ENCODE measurements at places on chromosomes 2 and 18.

GRCh38 chr2:219327719-219328118 is 4.8 kb downstream of the RESP18 start:
- no peak for DNase-seq

GRCh38 chr2:54977149-54977548 is 73.1 kb downstream of the RTN4 start:
- no peak for DNase-seq

GRCh38 chr2:63792530-63792929 is 49.2 kb upstream of the UGP2 start:
- DNase-seq: no peak

DNA sequence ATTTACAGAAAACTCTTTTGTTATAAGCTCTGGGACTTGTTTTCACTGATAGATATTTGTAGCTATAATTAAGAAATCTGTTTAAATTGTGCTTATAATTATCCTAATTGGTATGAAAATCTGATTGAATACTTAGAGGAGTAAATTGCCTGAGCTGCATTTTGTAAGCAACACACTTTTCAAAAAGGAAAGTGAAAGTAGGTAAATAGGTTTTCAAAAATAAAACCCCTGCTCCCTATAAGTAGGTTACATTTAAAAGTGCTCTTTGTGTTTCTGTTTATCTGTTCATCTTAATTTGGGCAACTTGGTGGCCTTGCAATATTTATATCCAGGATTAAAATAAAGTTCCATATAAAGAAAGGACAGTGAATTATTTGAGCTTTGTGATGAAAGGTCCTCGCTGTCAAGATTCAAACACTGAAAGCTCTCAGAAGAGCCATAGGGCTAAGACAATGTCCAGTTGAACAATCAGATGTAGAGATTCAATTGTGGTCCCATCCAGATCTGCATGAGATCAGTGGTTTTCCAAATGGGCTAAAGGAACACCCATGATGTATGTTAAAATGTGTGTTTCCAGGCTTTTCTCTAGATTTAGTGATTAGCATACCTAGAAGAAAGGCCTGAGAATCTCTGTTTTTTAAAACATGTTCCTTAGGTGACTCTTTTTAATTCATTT is 371.6 kb downstream of the RPRM start:
- DNase-seq: no peak

DNA sequence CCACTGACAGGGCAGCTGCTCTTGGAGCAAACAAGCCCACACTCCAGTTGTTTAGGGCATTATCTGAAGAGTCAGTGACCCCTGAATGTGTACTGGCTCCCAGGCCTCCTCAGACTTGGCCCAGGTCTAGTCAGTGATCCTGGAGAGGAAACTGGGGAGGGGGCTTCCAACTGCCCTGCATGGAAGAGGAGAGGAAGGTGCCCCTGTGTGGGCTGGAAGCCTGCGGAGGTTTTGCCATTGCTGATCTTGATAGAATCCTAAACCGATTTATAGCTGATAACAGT is 197.4 kb downstream of the MGAT5 start:
- no peak for DNase-seq

DNA sequence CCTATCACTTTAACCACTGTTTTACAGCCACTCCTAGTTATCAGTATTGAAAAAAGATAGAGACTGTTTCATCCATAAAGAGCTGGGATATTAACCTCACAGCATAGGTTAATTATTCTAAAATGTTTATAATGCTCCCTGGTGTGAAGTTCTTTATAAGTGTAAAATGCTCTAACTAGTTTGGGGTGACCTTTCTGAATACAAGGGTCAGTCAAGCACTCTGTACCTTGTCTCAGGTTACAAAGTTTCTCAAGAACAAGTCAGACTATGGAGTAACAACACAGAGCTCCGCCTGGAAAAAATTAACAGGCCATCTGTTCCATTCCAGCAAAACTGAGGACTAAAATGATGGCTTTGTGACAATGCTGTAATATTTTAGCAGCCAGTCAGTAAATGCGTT is 107.4 kb downstream of the NOL4 start:
- peak; percentile 44 for DNase-seq

DNA sequence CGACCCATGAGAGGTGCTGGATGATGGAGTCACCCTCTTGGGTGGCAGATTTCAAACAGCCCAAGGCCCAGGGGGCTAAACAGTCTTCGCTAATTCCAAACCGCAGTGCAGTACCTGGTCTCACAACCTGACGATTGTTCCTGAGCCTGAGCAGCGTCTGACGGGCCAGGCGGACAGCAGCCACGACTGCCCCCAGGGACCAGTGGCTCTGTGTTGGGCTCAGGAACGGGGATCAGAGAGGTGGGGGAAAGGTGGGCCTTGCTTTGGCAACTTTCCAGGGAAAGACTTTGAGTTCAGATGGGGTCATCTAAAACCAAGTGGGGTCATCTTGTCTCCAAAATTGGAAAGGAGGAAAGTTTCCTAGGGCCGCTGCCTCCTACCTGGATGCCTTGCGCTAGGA is 492 bp downstream of the COLEC11 start:
- DNase-seq: no peak

DNA sequence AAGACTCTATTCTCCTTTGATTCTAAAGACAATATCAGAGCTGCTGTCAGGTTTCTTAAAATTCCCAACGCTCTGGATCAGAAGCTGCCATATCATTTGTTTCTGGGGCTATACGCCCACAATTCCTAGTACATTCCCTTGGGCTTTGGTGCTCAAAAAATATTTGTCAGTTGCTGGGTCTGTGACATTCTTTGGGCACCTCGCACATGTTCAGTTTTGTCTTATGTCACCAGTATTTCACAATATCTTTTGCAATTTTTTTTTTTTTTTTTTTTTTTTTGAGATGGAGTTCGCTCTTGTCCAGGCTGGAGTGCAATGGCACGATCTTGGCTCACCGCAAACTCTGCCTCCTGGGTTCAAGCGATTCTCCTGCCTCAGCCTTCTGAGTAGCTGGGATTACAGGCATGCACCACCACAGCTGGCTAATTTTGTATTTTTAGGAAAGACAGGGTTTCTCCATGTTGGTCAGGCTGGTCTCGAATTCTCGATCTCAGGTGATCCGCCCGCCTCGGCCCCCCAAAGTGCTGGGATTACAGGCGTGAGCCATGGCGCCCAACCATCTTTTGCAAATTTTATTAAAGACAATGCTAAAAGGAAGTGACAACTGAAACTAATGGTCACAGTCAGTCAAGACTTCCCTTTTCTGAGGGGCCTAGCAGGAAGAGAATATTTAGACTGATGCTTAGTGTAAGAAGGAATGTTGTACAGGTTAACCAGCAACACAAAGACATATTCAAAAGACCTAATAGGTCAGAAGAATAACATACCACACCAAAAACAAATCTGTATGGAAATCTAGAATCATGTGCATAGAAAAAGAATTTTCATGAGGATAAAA is 6.8 kb downstream of the ZNF397 start:
- DNase-seq: no peak

DNA sequence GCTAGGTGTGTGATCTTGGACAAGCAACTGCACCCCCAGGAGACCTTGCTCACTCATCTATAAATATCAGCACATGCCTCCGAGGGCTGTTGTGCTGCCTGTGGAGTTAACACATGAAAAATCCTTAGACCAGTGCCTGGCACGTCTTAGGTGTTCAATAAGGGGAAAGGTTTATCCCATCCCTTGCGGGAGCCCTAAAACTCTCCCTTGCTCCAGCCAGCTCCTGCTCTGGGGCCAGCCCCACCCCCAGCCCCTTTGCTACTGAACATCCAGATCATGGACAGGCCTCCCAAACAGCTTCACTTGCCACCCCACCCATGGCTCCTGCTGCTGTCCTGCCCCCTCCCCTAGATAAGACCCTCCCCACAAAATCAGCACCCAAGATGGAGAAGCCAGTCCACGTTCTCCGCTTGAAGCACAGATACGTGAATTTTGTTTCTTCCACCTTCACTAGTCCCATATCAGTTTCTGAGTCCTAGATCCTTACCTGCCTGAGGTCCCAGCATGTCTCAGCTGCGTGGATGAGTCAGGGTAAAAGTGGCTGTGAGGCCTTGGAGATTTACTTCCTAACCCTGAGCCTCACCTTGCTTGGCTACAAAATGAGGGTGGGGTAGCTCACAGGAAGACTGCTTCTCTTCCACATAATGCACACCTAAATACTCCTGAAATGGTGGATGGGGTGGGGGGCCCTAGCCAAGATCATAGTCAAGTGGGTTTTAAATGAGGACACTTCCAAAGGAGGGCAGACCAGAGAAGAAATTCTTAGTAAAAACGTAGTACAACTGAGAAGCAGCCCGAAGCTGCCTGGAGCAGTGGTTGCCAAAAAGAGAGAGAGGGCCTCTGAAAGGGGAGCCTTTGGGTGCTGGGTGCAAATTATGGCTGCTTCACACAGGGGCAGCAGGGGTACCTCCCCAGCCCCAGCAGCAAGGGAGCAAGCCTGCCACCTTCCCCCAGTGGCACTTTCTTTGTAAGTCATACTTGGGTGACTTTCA is 40.4 kb downstream of the C1QL2 start:
- DNase-seq: no peak

DNA sequence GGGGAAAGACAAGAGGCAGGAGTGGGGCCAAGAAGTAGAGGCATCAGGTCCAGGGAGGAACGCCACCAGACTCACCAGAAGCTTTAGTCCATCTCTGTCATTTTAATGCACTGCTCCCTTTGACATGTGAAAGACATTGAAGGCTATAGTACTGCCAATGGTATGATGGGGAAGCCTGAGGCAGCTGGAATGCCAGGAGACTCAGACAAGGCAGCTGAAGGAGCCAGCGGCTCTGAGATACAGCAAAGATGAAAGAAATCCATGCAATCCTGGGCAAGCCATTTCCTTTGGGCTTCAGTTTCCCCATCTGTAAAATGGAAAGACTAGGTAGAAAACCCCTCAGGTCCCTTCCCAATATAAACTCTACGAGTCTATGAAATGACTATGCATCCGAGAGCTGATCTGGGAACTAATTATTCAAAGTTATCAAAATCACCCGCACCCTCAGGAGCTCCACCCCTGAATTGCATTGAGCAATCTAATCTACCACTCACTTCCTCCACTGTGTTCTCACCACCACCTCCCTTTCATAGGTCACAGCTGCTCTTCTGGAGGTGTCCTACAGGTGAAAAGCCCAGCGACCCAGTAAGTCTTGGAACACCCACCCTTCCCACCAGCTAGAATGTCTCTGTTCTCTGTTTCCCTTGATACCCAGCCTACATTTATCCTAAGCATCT is 3.1 kb downstream of the CXCR2 start:
- DNase-seq: no peak

- no peak for DNase-seq
Measured at GRCh38 chr2:119751706-119752105, 8.0 kb upstream of the PTPN4 start.

DNA sequence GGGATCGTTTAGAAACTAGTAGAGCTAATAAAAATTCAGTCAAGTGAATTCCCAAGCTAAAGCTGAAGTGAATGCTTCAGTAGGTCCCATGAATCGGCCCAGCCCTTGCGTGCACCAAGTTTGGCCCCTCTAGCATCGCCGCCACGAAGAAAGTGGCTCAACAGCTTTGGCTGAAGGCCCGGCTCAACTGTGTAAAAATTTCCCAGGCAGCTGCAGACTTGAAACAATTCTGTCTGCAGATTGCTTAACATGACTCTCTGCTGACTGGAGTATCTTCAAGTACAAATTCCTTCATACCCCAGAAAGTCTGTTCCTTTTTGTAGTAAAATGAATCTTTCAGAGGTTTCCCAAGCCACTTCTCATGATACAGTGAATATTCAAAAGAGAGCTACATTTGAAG is 32.7 kb downstream of the ALMS1 start:
- peak; percentile 95 for DNase-seq

DNA sequence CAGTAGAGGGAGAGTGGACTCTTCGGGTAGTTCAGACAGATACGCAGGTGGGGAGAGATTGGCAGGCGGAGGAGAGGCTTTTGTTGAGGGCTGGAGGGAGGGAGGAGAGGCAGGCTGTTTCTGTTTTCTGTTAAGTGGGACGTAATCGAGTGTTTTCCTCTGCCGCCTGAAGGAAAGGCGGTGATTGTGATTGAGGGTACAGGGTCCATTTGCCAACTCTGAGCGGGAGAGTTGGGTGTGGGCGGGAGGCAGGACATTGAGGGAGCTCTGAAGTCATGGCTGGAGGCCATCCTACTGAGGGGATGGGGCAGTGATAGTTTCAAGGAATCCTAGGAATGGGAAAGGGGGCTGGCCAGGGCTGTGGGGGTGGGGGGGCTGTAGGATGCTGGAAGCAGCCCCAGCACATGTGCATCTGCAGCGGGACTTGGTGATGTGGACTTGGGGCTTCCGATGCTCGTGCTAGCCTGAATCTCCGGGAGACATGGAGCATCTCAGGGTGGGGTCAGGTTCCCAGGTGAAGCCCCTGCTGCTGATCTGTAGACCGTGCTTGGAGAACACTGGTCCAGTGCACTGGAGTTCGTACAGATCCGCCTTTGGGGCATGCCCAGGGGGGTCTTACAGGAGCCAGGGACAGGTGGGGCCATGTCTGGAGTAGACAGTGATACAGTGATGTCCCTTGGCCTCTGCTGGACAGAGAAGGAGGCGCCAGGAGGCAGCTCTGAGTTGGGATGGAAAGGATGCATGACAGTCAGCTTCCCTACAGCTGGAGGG is 167.5 kb downstream of the AGAP1 start:
- no peak for DNase-seq

GRCh38 chr2:37459095-37459981 is 114.9 kb downstream of the QPCT start:
- peak; percentile 84 for DNase-seq

- no peak for DNase-seq
Measured at GRCh38 chr18:49368161-49368875, 92.1 kb downstream of the DYM start.

DNA sequence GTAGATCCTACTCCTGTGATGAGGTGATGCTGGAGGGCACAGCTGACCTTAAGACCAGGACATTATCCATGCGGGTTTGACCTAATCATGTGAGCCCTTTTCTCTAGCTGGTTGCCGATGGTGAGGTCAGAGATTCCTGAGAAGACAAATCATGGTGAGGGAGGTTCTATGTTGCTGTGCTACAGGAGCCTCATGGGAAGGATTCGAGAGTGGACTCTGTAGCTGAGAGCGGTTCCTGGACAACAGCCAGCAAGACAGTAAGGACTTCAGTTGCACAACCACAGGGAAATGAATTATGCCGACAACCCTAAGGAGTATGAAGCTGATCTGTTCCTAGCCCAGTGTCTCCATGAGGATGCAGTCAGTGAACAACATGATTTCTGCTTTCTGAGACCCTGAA is 80.4 kb downstream of the EPB41L3 start:
- peak; percentile 96 for DNase-seq

- DNase-seq: peak; percentile 46
Measured at GRCh38 chr2:230942920-230943896, 18.2 kb upstream of the GPR55 start.

GRCh38 chr2:20596973-20597859 is 53.7 kb downstream of the HS1BP3 start:
- no peak for DNase-seq

GRCh38 chr2:84963692-84964405 is 7.1 kb upstream of the KCMF1 start:
- peak; percentile 87 for DNase-seq

DNA sequence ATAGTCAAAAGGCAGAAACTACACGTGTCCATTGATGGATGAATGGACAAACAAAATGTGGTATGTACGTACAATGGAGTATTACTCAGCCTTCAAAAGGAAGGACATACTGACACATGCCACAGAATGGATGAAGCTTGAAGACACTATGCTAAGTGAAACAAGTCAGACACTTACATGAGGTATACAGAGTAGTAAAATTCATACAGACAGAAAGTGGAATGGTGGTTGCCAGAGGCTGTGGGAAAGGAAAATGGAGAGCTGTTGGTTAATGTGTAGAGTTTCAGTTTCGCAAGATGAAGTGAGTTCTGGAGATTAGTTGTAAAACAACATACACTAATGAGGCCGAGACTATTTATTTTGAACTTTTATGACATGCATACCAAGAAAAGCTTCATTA is 67.4 kb upstream of the EPB41L3 start:
- no peak for DNase-seq

GRCh38 chr2:36404318-36404717 is 48.7 kb downstream of the CRIM1 start:
- DNase-seq: no peak

Measured in cardiac muscle cell (in vitro differentiated cells and primary cell).